ENCODE measurements at places on chromosomes 13 and 19.

- no peak for DNase-seq
Observed at GRCh38 chr19:48174445-48175030, 4.1 kb downstream of the ZSWIM9 start.

- no peak for DNase-seq
Observed at GRCh38 chr13:80721689-80722088, 380.8 kb upstream of the SPRY2 start.

DNA sequence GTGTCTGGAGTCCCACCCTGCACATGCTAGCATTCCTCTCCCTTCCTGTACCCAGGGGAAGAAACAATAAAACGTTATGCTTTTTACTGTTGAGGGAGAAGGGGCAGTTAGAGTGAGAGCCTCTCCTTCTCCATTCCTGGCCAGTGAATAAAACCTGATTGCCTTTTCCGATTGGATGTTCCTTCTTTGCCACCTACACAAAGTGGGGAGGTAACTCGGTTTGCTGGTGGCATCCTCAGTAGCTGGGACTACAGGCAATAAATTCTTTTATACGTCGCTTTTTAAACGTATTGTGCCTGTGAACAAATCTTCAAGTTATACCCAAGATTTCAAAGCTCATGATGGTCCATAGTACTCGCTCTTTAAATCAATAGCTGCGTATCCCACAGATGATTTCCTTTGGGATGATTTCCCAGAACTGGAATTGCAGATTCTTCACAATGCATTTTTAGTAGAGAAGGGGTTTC, 660 bp upstream of the MVB12A start:
- no peak for DNase-seq

DNA sequence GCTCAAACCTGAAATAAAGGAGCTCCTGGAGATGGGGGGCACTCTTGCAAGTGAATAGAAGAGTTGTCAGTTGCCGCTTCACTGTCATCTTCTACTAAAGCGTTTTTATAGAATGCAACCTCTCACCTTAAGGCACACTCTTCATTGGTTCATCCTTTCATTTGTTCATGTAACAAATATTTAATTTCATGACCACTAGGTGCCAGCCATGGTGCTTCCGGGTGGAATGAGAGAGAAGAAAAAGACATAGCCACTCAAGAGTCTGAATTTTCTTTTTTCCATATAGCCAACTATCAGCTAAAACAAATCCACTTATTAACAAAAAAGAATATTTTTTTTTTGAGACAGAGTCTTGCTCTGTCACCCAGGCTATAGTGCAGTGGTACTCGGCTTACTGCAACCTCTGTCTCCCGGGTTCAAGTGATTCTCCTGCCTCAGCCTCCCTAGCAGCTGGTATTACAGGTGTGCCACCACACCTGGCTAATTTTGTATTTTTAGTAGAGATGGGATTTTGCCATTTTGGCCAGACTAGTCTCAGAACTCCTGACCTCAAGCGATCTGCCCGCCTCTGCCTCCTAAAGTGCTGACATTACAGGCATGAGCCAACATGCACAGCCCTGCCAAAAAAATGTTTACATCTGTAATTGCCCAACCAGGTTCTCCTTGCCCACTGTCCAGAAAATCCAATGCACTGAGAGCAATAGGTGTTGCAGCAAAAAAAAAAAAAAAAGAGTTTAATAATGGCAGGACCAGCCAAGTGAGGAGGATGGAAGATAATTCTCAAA, 22.1 kb upstream of the SACS start:
- no peak for DNase-seq

GRCh38 chr13:22569811-22570210, 611.0 kb upstream of the SGCG start:
- DNase-seq: no peak

DNA sequence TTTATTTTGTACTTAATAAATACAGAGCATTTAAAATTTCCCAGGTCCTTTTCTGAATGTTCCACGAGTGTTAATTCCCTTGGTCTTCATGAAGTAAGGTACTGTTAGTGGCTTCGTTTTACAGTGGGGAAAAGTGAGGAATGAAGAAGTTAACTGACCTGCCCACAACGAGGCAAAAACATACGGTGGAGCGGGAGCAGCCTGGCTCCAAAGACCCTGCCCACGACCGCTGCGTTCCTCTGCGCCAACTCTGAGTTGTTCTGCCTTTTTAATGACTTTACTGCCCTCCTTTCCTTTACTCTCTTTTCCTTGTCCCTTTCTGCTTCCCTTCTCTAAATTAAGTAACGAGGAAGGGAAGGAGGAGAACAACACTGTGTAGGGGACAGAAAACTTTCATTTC, 392.9 kb downstream of the PCDH9 start:
- no peak for DNase-seq

DNA sequence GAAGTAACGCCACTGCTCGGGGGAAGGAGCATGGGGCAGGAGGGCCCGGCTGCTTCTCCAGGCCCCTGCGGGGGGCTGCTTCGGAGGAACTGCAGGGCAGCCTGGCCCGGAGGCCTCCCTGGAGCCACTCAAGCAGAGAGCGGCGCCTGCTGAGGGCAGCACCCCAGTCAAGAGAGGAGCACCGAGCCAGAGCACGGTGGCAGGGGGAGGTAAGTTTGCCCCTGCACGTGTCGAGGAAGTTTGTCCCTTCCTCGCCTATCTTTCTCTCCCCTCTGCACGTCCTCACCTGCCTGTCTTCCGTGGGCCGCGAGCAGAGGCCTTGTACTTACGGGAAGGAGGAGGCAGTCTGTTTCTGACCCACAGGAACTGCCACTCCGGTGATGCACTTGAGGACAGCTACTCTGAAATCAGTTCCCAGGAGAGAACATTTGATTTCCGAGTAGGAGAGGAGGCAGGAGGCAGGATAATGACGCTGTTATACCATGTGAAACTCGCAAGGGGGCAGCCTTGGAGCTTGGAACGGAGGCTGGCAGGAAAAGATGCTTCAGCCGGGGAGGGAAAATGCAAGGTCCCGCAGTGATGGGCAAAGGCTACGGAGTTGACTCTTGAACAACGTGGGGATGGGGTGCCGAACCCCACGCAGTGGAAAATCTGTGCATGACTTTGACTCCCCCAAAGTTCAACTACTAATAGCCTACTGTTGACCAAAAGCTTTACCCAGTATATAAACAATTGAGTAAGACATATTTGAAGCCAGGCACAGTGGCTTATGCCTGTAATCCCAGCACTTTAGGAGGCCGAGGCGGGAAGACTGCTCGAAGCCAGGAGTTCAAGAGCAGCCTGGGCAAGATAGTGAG, 5.0 kb downstream of the FFAR1 start:
- DNase-seq: peak; percentile 66

GRCh38 chr19:35062942-35063341, 21.4 kb downstream of the HPN start:
- no peak for DNase-seq

DNA sequence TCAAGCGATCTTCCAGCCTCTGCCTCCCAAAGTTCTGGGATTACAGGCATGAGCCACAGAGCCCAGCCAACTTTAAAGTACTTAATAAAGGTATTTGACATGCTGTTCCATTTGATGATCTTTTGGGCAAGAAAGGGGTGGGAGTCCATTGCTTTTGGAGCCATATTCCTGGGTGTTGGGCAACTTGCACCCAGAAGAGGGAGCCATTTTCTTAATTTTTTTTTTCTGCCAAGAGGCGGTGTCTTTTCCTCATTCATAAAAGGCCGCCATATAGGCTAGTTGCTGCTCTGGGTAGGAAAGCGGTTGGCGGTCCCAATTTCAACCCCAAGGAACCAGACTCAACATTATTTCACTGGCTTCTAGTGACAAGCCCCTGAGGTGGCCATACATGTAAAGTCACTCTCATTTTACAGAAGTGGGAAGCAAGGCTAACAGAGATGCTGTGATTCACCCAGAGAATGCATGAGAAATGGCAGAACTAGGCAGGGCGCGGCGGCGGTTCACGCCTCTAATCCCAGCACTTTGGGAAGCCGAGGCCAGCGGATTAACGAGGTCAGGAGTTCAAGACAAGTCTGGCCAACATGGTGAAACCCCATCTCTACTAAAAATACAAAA, 139.6 kb downstream of the CACNA1A start:
- no peak for DNase-seq

DNA sequence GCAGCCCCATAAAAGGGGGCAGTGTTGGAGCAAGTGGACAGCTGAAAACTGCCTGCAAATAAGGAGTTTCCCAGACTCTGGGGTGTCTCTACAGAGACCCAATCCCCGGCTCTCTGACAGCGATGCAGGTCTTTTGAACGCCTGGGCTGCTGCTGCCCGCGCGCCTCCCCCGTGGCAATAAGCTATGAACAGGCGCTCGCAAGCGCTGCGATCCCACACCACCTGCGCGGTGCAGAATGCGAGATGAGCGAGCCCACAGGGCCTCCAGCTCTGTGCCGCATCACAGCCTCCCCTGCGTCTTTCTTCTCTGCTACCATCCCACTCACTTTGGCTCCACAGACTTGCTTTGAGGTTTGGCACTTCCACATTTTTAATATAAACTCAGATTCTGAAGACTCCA, 62.3 kb downstream of the KCTD15 start:
- DNase-seq: no peak

- no peak for DNase-seq
Observed at GRCh38 chr13:91193358-91193757, 154.1 kb upstream of the MIR17HG start.

DNA sequence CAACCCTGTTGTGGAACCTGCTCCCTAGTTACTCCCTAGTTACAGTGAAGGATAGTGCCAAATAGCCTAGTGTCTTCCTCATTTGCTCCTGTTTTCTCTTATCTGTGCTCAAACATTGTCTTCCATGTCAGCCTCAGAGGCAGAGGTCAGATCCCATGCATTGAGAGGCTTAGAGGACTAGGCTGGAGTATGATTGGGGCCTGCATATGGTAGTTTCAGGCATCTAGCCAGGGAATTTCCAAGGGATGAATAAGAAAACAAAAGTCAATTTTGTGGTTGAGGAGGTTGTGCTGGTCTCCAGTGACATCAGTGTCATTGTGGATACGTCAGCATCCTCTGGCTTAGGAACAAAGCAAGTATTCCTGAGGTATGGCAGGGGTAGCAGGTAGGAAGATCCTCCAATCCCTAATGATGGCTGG, 9.4 kb downstream of the ZNF546 start:
- no peak for DNase-seq

DNA sequence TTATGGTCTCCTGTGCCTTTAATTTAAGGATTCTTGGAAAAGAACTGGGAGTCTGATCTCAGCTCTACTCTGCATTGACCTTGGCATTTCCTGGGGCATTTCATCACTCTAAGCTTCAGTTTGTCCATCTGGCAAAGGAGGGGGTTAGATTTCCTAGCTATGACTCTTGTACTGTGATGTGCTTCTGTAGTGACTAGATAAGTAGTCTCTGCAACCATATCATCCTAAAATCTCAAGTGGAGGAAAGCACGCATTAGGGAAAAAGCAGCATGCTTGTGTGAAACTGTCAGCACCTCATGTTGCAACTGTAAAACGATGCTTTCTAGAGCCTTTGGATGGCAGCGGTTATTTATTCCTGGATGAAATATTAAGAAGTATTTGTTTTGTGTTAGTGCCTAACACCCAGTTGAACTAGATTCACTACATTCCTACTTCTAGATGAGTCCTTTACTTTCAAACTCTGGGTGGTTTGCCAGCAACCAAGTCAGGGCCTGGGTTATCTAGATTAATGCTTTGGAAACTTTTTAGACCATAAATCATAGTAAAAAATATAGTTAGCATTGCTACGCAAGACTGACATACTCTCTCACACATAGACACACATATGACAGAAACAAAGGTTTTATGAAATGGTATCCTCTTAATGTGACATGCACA, 6.8 kb downstream of the WDFY2 start:
- DNase-seq: no peak

GRCh38 chr13:101325423-101325822, 90.9 kb downstream of the NALCN start:
- no peak for DNase-seq

DNA sequence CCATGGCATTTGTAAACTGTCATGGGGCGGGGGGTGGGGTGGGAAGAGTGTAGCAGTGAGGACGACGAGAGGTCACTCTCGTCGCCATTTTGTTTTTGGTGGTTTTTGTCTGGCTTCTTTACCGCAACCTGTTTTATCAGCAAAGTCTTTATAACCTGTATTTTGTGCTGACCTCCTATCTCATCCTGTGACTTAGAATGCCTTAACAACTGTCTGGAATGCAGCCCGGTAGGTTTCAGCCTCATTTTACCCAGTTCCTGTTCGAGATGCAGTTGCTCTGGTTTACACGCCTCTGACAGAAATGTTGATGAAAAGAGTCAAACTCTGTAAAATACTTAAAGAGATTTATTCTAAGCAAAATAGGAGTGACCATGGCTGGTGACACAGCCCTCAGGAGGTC, 852.0 kb downstream of the DACH1 start:
- no peak for DNase-seq

GRCh38 chr19:18397242-18398202, at the start of gene LRRC25:
LRRC25 (minus strand) TSS chr19:18397622; CDS start chr19:18396963, 659 bp downstream.
- DNase-seq: no peak

DNA sequence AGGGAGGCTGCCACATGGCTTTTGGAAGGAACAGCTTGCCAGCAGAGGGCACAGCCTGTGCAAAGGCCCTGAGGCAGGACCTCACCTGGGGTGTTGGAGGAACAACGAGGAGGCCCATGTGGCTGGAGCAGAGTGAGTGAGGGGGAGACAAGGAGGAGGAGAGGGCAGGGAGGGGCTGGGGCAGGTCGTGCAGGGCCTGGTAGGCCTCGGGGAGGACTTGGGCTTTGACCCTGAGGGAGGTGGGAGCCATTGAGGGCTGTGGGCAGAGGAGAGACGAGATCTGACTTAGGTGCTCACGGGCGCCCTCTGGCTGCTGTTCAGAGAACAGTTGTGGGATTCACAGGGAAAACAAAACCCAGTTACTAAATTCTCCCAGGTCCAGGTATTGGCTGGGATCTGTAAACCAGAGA, 25.2 kb downstream of the ZNRF4 start:
- no peak for DNase-seq

DNA sequence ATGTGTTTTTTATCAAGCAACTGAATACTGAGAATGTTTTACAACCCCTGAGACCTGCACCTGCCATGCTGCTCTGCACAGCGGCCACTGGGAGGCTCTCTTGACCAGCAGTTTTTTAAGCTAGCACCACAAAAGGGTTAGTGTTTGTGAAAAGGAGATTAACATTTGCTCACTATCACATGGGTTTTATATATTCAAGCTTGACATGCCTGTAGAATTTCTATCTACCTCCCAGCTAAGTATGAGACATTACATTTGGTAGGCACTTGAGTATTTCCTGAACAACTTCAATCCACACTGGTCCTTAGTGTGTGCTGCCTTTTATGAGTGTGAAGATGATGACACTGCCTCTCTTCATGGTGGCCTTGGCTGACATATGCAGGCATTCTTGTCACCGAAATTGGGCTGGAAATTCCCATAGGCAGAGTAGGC, 1238.9 kb downstream of the UQCRFS1 start:
- DNase-seq: no peak

- DNase-seq: no peak
Observed at GRCh38 chr13:98253526-98253925, 76.5 kb upstream of the RNF113B start.

GRCh38 chr13:53921473-53921872, 892.9 kb downstream of the OLFM4 start:
- no peak for DNase-seq
